Stimulated activated memory B cell treated with anti-CD40 and anti-IgM and Interleukin-4, amounts not matched to agents 10 μg/mL and 1 μg/mL and 100 μg/mL, for 72 hours (primary cell): ENCODE measurements at places on chromosomes 12 and 14.

DNA sequence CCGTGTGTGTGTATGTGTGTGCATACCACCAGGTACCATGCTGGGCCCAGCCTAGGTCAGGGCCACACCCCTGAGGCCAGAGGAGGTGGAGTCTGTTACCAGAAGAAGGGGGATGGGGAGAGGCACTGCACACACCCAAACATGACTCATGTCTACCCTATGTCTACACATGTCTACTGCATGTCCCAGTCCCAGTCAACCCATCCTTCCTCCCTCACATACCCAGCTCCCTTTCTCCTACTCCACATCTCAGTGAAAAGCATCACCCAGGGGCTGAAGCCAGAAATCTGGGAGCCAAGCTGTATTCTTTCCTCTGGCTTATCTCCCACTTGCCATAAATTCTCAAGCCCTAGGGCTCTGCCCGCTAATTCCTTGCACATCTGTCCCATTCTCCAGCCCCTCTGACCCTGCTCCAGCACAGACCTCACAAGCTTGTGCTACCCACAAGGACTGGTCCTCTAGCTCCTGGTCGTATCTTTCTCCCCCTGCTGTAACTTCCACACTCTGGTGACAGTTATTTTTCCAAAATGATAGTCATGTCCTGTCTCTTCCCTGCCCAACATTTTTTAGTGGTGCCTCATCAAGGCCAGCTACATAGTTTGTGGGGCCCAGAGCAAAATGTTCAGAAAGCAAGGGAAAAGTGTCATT is 18.0 kb upstream of the APPL2 start:
- peak; percentile 24 for ATAC-seq

GRCh38 chr12:31527083-31527482 is 63.9 kb downstream of the DENND5B start:
- no peak for ATAC-seq

DNA sequence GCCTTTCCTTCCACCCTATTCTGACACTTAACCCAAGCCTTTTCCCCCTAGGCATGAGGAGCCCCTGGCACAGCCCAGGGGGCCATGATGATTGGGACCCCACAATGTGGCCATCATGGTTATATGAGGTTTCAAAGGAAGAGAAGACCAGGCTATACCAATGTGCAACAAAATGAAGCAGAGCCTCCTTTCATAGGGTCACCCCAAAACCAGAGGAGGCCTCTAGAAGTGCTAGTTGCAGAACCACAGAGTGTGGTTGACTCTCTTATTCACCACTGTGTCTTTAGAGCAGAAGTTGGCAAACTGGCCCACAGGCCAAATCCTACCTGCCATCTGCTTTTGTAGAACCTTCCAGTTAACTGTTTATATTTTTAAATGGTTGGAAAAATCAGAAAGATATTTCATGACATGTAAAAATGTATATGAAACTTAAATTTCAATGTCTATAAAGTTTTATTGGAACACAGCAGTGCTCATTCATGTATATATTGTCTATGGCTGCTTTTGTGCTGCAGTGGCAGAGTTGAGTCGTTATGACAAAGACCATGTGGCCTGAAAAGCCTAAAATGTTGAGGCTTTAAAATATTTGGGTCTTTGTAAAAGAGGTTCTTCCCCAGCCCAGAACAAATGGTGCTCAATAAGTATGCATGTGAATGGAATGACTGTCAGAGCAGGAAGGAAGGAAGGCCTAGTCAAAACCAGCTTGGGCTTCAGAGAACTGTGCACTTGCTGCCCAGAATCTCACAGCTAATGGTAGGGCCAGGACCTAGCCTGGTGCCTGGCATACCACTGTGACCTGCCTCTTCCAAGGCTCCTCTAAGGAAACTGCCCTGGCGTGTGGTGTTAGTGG is 49.2 kb downstream of the SUSD6 start:
- no peak for ATAC-seq

DNA sequence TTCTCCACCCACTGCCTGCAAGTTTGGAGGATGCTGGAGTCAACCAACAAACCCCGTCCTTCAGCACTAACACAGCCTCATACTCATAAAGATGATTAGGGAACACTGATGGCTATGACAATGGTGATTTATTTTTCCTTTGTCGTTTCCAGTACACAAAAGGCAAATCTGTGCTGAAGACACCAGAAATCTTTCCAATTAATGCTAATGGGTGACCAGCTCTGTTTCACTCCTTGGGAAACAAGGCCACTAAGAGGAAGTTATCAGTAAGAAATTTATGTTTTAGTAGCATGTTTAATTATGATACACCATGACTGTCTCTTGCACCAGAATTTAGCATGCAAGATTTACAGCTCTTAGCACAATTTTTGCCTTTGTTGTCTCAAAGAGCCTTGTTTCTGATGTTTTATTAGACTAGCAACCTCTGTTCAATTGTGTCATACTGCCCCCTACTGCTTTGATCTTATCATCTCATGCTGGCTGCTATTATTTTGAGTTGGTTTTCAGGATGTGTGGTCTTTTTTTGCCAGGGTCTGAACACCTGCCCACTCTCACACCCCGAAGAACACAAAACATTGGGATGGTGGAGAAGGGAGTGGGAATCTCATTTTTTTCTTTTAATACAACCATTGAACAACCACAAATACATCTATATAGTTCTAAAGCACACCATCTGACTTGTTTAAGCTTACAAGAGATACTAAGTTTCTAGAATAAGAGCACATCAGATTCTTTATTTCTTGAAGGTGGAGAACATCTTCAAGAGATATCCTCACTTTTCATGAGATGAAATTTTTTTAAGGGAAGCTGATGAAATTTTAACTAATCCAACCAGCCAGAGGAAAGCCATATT is 160.9 kb downstream of the SPTSSA start:
- ATAC-seq: no peak

GRCh38 chr14:75989134-75989533 is 3.6 kb downstream of the IFT43 start:
- ATAC-seq: no peak

GRCh38 chr12:49539406-49540228 is 787 bp downstream of the KCNH3 start:
- no peak for ATAC-seq

DNA sequence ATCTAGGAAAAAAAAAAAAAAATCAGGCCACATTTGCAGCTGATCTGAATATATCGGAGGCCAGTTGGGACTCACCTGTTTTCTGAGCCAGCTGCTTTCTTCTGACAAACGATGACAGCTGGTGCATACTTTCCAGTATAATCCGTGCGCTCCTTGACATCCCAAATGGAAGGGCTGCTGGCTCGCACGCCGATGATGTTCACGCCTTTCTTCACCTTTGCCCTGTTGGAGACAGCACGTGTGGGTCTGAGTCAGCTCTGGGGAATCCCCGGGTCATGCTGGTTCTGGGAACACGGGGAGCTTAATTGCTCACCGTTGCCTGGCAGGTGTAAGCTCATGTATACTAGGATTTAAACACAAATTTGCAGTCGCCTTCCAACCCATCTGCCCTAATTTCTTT is 372.8 kb downstream of the TMEM132D start:
- no peak for ATAC-seq

- no peak for ATAC-seq
These were observed 6.8 kb upstream of the KERA start for GRCh38 chr12:91064640-91065039.

- no peak for ATAC-seq
These were observed 39.9 kb downstream of the GXYLT1 start for GRCh38 chr12:42104784-42105183.

DNA sequence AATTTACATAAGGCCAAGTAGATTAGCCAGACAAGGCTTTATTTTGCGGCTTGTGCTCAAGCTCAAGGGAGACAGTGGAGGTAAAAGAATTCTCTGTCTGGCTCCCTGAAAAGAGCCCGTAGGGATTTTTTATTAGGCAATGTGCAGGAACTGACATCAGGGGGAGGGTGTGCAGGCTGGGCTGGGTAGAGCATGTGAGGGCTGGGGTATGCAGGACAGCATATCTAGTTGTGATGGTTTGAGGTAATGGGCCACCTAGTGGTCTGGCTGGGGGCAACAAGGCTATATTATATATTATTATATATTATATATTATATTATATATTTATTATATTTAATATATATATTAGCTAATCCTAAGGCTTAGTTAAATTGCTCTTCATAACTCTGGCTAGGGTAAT is 102.1 kb downstream of the TMEM117 start:
- no peak for ATAC-seq

- no peak for ATAC-seq
These were observed 6.9 kb upstream of the ABHD12B start for GRCh38 chr14:50864946-50865345.

DNA sequence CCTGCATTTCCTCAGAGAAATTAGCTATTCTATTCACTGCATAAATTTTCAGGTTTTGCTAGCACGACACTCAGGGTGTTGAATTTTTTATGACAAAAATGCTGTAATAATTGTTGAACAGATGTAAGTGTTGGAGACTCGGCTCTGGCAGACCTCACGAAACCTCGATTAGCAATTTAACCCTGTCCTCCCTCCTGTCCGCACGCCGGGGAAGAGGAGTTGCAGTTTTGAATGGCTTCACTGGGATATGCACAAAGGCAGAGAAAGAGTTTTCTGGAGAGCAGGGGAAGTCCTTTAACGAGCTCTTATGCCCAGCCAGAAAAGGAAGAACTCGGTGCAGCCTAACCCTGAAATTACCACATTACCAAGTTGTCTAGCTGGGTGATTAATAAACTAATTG is 661.1 kb downstream of the VRK1 start:
- ATAC-seq: no peak
